HepG2 (cell line): ENCODE measurements at places on chromosomes 1 and 21.

- no peak for DNase-seq
Observed at GRCh38 chr1:180504186-180504585, 1.8 kb upstream of the ACBD6 start.

GRCh38 chr1:236948381-236948780 lies 55.9 kb downstream of the MT1HL1 start:
- DNase-seq, result no peak

DNA sequence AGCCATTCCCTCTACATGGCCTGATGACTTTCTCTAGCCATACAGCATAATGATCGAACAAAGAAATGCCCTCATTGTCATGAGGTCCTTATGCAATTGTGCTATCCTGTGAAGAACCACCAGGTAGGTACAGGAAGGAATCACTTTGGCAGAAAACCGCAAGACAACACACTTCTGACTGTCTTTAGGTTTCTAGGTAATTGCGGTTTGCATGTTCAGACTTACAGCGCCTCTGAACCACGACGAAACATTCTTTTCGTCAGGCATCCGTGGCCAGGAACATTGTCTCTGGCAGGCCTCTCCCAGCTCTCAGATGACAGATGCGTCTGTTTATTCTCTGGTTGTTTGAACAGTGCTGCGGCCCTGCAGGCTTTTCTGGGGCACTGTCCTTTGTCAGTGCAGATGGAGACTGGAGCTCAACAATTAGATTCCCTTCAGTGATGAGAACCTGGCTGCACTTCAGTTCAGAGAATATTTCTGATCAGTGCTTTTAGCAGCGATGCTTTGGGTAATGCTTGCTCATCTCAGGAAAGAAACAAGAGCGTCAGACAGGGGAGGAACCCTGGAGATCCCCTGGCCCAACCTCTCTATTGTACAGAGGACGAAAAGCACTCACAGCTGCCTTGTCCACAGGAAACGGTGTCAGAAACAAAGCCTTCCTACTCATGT lies 63.4 kb downstream of the B3GALT5 start:
- DNase-seq, result peak; percentile 17

DNA sequence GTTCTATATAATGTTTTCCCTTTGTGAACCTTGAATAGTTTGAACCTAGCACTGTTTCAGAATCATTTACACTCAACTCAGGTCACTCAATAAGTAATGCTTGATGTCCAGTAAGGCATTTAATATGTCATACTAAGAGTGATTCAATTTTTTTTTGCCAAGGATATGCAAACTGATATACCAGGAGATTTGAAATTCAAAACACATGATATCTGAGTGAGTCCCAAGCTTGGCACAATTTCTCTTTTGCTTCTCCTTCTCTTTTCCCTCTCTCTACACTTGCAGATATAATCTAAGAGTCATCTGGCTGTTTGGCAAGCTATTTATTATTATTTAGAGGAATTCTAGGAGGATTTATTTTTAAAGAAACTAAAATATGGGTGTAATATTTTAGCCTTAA lies 61.6 kb upstream of the SPAG17 start:
- no peak for DNase-seq

GRCh38 chr1:117347907-117348306 lies 19.3 kb upstream of the MAN1A2 start:
- DNase-seq, result no peak

DNA sequence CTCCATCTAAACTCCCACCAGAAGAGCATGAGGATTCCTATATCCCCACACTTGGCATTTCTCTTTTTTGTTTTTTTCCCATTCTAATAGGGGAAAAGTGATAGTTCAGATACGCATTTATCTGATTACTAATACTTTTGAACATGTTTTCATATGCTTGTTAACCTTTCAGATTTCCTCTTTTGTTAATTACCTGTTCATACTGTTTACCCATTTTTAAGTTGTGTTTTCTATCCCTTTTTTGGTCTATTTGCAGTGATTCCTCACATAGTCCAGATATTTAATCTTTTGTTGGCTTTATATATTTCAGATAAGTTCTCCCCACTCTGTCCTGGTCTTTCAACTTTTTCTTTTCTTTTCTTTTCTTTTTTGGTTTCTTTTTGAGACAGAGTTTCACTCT lies 13.6 kb upstream of the PIGK start:
- no peak for DNase-seq
